ENCODE measurements at places on chromosomes 4 and X. TPM values are rescaled to one million over a fixed set of nuclear protein-coding genes. Genes with fewer than 3 reads are reported as not detected.

- H3K4me1 ChIP-seq: no peaks in the 10 kb centered on the region
- DNase-seq: no peak
- no peaks in the 10 kb centered on the region for H3K36me3 ChIP-seq
- peaks cover 8% of the 10 kb centered on the region for H3K27me3 ChIP-seq
- H3K4me3 ChIP-seq: no peak overlapping the region
Observed at GRCh38 chrX:17495052-17495451, 120.1 kb downstream of the NHS start.

DNA sequence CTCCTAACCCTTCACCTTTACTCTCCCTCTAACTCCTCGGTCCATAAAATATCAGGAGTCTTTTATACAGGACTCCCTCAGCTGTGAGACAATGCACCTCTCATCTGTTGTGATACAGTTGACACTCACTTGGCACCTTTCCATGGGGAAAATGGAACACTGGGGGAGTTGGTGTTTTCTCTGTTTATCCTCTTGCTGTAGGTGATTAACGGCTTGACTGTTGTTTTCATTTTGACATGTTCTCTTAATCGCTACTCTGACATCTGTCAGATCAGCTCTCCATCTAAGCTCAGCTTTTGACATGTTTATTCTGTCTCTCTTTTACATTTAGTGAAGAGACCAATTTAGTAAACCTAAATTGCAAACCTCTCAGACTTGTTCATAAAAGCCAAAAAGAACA lies 604.8 kb downstream of the TRAM1L1 start:
- H3K36me3 ChIP-seq: no peaks in the 10 kb centered on the region
- no peak for DNase-seq
- H3K27ac ChIP-seq: no peak overlapping the region
- H3K4me1 ChIP-seq: no peaks in the 10 kb centered on the region

FNIP2 gene
- 59.2 TPM for total RNA-seq

DNA sequence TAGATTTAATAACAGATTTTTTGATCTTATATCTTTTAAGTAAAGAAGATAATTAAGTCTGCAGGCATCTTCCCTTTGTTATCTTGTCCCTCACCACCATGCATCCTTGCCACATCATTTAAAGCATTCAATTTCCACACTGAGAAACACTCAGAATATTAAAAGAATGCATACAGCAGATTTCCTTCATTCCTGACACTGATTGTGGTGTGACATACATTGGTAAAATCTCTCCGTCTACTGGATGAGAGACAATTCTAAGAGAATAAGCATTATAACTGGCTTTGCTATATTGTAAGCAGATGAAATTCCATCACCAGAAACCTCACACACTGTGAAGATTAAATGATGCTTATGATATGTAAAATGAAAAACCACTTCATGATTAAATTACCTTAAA lies 97.4 kb upstream of the TRPC5OS start:
- H3K4me1 ChIP-seq: no peaks in the 10 kb centered on the region
- peaks cover 8% of the 10 kb centered on the region for H3K27me3 ChIP-seq
- no peak for DNase-seq
- no peak overlapping the region for H3K4me3 ChIP-seq
- H3K36me3 ChIP-seq: no peaks in the 10 kb centered on the region

PACRGL gene
- 41.9 TPM for total RNA-seq

GRK4 gene
- 24.3 TPM for total RNA-seq

GRCh38 chr4:147078362-147078761 lies 132.7 kb upstream of the TTC29 start:
- no peaks in the 10 kb centered on the region for H3K27me3 ChIP-seq
- H3K36me3 ChIP-seq: no peaks in the 10 kb centered on the region
- peaks cover 14% of the 10 kb centered on the region for H3K4me1 ChIP-seq
- DNase-seq: no peak
- no peak overlapping the region for H3K4me3 ChIP-seq
- H3K27ac ChIP-seq: peak overlapping the region; percentile 73

DNA sequence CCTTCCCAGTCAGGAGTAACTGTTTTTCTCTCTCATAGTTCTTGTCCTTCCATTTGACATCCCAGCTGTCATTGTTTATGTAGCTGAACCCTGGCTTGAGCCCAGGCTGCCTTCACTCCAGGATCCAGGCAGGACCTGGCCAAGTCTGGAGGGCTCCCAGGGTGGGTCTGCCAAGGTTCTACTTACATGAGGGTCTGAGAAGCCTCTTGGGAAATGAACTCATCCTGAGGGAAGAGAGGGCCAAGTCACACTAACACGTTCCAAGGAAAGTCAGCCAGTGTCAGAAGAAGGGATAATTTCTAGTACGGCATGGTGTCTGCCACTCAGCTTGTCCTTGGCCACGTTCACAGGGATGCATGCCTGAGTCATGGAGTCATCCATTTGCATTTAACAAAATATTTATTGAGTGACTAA lies 54.8 kb upstream of the SRD5A3 start:
- peaks cover 2% of the 10 kb centered on the region for H3K4me1 ChIP-seq
- no peaks in the 10 kb centered on the region for H3K27me3 ChIP-seq
- H3K4me3 ChIP-seq: no peak overlapping the region
- H3K36me3 ChIP-seq: no peaks in the 10 kb centered on the region
- H3K27ac ChIP-seq: no peak overlapping the region

PTTG2 gene
- total RNA-seq: not detected

- H3K4me3 ChIP-seq: no peak overlapping the region
- no peaks in the 10 kb centered on the region for H3K4me1 ChIP-seq
- no peak overlapping the region for H3K27ac ChIP-seq
- no peaks in the 10 kb centered on the region for H3K36me3 ChIP-seq
- H3K27me3 ChIP-seq: peaks cover 2% of the 10 kb centered on the region
- DNase-seq: no peak
Observed at GRCh38 chrX:100207331-100208024, 202.6 kb downstream of the PCDH19 start.

DNA sequence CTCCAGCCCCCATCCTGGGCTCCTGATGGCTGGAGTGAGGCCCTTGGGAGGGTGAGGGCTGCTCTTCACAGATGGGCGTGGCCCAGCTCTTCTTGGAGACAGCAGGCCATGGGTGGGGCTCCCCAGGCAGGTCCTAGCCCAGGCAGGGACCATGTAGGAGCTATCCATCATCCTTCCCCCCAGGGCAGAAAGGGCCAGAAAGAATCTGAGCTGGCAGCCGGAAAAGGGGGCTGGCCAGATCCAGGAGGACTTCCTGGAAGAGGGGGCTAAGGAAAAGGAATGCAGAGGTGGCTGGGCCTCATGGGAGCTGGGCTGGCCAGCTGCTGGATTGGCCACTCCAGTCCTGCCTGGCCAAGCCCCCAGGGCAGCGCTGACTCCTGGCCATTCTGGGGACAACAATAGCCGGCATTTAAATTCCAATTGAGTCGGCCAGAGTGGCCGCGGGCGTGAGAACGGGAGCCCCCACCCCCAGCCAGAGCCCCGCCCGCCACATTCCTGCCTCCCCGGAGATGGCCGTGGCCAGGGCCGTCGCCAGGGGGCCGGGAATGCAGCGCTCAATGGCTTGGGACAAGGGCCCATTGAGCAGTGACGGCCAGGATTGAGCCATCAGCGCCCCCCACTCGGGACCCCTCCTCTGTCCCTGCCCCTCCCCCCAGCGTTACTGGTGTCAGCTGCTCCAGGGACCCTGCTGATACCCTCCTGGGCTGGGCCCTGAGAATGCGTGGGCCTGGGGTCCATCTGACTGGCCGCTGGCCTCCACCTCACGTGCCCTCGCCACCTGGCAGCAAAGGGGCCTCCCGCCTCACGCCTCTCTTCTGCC lies 15.1 kb upstream of the FGFR3 start:
- no peaks in the 10 kb centered on the region for H3K27me3 ChIP-seq
- peaks cover 88% of the 10 kb centered on the region for H3K4me1 ChIP-seq

- no peak overlapping the region for H3K4me3 ChIP-seq
- H3K27ac ChIP-seq: no peak overlapping the region
- no peaks in the 10 kb centered on the region for H3K4me1 ChIP-seq
- H3K36me3 ChIP-seq: no peaks in the 10 kb centered on the region
- no peaks in the 10 kb centered on the region for H3K27me3 ChIP-seq
Observed at GRCh38 chr4:24054910-24055309, 165.1 kb upstream of the PPARGC1A start.

UCP1 gene
- total RNA-seq: 0.61 TPM

All from spinal cord (tissue), 10 donors.